Prostate gland (tissue), 2 donors: ENCODE measurements at places on chromosomes 3 and 15. TPM values are rescaled to one million over a fixed set of nuclear protein-coding genes. Genes with fewer than 3 reads are reported as not detected.

RHCG gene
- total RNA-seq: 1.0 TPM

RNF168 gene
- 17.1 TPM for total RNA-seq

MCF2L2 gene
- 0.41 TPM for total RNA-seq

CD200 gene
- total RNA-seq: 5.2 TPM

DNA sequence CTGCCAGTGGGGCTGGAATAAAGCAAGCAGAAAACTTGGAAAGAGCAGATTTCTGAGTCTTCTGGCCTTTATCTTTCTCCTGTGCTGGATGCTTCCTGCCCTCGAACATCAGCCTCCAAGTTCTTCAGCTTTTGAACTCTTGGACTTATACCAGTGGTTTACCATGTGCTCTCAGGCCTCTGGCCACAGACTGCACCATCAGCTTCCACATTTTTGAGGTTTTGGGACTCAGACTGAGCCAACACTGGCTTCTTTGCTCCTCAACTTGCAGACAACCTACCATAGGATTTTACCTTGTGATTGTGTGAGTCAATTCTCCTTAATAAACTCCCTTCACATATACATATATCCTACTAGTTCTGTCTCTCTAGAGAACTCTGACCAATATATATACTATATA lies 706.6 kb downstream of the NR2F2 start:
- no peak for DNase-seq
